ENCODE measurements at places on chromosomes 2 and 18.

- DNase-seq = no peak
Measured at GRCh38 chr18:12282442-12283039, 25.5 kb upstream of the TUBB6 start.

- DNase-seq = no peak
Measured at GRCh38 chr18:74152857-74153256, 4.5 kb downstream of the TIMM21 start.

- no peak for DNase-seq
Measured at GRCh38 chr18:78713069-78713468, 266.5 kb upstream of the SALL3 start.

- DNase-seq = no peak
Measured at GRCh38 chr2:9763356-9764152, 79.7 kb upstream of the TAF1B start.

DNA sequence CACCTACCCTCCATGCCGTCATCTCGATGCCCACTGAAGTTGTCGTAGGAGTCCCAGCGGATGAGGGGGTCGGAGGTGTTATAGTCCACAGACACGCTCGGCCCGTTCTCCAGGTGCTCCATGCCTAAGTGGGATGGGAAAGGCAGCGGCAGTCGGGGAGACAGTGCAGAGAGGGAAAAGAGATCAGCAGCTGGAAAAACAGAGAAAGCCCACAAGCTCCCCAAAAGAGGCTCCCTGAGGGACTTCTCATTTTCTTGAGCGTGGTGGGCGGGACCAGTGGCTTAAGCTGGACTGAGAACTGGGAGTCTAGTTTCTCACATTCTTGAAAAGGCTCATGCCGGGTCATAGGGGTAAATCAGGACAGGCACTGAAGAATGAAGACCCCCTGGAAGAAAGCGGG is 121.9 kb downstream of the TNS1 start:
- no peak for DNase-seq

DNA sequence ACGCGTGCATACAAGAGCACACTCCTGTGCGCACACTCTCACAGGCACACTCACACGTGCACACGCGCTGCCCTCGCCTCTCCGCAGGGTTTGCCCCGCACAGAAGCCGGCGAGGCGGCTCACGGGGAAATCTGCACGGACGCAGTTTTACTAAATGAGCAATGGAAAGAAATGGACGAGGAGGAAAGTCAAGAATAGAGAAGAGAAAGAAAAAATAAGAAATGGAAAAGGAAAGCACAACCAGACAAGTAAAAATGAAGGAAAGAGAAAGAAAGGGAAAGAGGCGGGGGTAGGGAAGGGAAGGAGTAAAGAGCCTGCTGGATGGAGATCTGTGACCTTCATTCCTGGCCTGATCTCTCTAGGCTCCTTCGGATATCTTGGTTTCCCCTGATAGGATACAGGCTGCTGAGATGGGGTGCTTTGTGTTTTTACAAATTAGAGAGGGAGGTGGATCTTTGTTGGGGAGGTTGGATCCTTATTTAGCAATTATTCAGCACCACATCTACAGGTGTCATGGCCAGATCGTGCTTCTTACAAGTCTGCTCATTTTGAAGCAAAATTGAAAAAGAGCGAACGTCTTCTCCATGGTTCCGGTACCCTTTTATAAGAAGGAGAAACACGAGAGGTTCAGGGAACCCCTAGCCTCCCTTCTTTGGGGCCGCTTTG is 693 bp upstream of the LRP2 start:
- no peak for DNase-seq

DNA sequence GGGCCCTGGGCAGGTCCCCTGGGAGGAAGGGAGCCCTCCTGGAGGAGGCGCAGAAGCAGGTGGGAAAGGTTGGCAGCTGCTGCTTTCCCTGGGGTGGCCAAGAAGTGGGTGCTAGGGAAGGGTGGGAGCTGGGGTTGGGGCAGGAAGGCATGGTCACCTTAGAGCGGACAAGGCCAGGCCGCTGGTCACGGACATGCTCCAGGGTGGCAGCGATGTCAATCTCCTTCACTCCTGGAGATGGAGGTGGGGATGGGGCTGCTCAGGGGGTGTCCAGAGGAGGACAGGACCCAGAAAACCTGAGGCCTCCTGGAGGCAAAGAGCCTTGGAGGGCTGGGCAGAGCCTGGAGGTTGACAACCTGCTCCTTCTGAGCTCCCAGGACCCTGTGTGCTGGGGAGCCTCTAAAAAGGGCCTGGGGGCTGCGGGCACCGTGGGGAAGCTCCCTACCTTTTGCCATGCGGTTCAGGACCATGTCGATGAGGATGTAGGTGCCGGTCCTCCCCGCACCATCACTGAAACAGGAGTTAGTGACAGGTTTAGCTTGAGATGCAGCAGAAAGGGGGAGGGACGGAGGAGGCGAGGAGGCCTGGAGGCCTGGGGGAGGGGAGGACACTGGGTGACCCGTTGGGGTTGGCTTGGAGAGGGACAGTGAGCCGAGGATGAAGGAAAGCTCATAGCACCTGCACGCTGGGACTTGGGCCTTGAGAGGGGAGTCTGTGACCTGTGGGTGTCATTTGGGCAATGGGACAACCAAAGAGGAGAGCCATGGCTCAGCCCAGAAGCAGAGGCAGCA is 11.4 kb downstream of the DNAJB2 start:
- DNase-seq = no peak

- DNase-seq = no peak
Measured at GRCh38 chr2:128280901-128281321, 37.8 kb downstream of the HS6ST1 start.

GRCh38 chr2:148430101-148430500 is 214.4 kb upstream of the EPC2 start:
- no peak for DNase-seq

DNA sequence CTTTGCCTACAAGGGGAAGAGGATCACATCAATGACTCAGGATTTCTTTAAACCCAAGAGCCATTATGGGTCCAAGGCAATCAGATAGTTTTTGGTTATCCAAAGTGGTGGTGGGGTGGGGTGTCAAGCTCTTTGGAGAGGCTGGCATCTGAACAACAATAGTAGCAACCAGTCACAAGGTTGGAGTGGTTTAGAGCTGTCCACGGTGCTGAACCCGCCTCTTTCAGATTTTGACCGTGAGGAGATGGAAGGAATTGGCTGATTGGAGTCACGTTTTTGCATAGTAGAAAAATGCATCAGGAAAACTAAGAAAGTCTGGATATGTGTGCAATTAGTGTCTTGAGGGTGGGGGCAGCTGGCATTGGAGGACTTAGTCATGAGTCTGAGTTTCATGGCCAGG is 159.9 kb downstream of the LOXHD1 start:
- no peak for DNase-seq

DNA sequence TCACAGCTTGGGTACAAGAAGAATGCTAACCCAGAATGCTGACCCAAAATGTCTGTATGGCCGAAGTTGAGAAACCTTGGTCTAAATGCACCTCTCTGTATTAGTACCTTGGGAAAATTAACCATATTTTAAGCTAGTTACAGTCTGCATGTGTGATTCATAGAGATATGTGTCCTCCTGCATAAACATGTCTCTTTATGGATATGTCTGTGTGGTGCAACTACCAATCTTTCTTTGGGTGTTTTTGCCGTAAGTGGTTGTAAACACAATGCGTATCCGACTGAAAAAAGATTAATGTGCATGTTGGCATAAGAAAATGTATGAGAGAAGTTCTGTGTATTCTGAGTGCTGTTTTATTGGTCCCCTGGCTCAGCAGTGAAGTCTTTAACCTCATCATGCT is 54.2 kb upstream of the GAREM2 start:
- DNase-seq = no peak

GRCh38 chr2:111030260-111030891 is 90.3 kb upstream of the BCL2L11 start:
- DNase-seq = no peak

DNA sequence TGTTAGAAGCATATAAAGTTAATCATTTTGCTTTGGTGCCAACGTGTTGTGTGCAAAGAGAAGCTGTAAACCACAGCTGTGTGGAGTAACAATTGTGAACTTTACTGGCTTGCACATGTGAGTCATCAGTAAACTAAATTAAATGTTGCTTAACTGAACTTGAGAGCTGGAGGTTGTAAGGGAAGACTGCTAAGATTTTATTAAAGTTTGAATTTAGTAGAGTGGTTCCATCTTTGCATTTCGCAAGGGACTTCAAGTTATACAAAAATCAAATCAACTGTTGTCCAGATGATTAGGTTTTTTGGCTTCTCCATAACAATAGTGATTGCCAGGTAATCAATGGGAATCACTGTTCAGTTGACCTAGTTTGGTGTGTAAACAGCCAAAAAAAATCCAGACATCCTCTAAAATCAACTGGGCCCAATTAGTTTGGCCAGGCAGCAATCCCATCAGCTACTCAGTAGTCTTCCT is 247.4 kb downstream of the MYO3B start:
- no peak for DNase-seq

- no peak for DNase-seq
Measured at GRCh38 chr2:201357221-201357620, at the start of gene FLACC1. Gene FLACC1, minus strand, starts transcription at chr2:201357345. Its CDS starts 5,941 bp downstream, at chr2:201351404.

DNA sequence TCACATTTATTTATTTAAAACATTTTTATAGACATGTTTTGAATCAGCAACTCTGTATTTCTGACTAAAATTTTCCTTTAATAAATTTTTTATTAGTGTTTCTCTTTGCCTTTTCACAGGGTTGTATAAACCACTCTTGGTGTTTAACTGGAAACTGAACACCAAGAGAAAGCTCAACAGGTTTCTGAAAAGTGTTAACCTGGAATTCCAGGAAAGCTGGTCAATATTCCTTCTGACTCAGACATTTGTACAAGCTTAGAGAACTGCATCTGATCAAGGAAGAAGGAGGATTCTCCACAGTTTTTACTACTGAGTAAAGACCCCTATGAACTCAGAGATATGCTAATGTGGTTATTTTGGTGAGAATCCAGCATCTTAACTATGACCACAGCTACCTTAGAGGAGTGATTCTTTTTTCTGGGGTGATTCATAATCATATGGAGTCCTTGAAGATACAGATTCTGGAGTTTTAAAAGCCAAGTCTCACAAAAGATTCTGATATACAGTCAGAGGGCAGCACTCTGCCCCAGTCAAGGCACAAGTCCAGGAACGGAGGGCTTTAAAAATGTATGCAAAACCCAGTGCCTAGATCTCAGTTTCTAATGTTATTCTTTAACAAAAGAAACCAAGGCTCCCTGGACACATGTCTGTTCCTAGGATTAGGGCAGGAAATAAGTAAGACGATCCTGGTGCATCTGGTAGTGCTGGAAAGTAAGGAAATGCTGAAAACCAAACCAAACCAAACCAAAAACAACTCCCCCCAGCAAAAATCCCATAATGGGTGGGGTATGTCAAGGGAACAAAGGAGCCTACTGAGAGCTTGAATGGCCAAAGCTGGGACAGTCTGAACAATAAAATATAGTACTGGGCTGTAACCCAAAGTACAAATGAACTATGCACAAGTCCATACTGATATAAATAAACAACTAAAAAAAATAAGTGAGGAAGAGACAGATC is 85.1 kb upstream of the FZD5 start:
- DNase-seq = no peak

- DNase-seq = no peak
Measured at GRCh38 chr2:30803281-30803680, 4.0 kb downstream of the CAPN13 start.

- DNase-seq = no peak
Measured at GRCh38 chr2:239312741-239313667, 87.8 kb downstream of the HDAC4 start.

- DNase-seq = no peak
Measured at GRCh38 chr2:109375656-109376055, 238.1 kb downstream of the SEPTIN10 start.

- no peak for DNase-seq
Measured at GRCh38 chr2:149808556-149808955, 221.0 kb upstream of the MMADHC start.

DNA sequence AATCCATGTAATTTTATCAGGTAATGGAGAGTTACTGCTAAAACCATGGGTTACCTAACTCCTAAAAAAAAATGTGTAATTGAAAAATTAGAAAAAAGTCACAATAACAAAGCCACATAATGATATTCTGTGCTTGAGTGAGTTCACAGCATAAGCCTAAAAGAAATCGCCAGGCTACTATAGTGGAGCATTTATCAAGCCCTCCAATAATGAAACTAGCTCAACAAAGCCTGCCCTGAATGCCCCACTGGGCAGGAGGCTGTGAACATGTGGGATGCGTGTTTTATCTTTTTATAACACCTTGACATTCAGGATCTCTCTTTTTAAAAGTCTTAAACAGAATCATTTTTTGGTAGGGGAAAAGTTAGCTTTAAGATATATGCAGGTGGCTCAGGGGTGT is 86.3 kb downstream of the KCTD18 start:
- no peak for DNase-seq

DNA sequence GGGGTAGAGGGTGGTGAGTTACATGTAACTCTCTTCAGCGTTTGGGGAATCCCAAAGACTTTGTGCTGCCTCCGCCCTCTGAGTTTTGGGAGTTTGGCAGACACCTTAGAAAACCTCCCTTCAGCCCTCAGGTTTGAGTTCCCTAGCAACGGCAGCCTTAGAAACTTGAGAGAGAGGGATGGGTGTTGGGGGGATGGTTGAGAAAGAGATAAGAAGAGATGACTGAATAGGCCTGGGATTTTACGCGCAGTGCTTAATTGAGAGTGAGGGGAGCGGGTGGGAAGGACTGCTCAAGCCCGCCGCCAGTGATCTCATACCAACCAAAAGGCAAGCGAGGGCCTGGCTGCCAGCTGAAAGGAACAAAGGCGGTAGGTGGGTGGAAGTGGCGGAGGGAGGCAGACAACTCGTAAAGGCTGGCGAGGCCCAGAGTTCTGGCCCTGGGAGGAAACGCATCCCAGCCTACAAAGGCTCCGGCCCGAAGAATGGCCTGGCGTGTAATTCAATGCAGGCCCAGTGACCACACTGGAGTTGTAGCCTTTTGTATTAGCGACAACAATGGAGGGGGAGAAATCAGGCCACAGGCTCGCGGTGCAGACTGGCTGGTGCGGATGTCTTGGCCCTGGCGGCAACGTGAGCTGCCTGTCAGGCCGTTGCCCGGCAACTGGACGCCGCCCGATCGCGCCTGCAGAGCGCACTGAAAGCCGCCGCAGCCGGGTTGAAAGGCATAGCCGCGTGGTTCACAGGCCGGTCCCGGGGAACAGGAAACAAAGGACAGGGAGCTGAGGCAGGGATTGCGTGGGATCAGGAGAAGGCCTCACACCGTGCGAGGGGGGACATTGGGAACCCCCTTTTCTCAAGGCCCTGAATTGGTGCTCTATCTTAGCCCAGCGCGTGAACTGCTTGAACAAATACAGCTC is 39.9 kb upstream of the DARS1 start:
- no peak for DNase-seq

- no peak for DNase-seq
Measured at GRCh38 chr18:36454848-36455458, 157.4 kb downstream of the FHOD3 start.

Measured in activated CD8-positive, alpha-beta memory T cell treated with anti-CD3 and anti-CD28 coated beads for 4 hours (primary cell).